ENCODE measurements at places on chromosomes 11 and 22.

- peak; percentile 40 for DNase-seq
Measured at GRCh38 chr11:64916040-64916774, 802 bp downstream of the ATG2A start.

GRCh38 chr11:61142424-61142823, 18.8 kb downstream of the VPS37C start:
- no peak for DNase-seq

- no peak for DNase-seq
Measured at GRCh38 chr11:29261831-29262230, 755.0 kb downstream of the KCNA4 start.

DNA sequence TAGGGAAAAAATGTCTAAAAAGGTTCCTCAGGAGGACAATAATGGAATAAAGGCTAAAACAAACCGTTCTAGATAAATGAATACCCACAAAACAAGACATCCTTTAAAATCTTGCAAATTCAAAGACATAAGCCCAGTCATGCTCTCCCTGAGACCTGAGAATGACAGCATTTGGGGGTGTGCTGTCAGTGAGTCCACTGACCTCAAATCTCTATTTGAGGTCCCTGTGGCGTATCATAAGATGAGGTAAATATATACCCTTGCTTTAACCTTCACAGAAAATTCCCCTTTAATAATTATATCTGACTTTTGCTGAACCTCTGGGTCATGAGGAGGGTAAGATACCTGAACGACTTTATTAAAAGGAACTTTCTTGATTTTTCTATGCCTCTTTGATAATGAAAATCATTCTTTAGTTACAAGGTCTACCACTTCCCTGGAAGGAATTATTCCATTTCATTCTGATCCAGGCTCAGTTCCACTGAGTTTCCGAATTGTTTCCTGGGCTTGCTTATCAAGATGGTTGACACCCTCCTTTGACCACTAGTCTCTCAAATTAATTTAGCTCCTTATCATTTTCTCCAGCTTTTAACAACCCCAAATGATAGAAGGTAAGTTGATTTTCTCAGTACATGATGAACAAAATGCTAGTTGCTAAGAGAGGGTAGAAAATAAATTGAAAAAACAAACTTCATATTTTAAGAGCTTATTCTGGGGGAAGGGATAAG, 53.8 kb upstream of the CHRM4 start:
- no peak for DNase-seq

GRCh38 chr22:40679249-40679963, at the start of gene MCHR1:
TSS of gene MCHR1 (plus strand) at chr22:40679484. CDS start at chr22:40679653, 169 bp downstream.
- DNase-seq, result no peak

All from central memory CD4-positive, alpha-beta T cell (primary cell).